ENCODE measurements at places on chromosomes 2 and 18.

DNA sequence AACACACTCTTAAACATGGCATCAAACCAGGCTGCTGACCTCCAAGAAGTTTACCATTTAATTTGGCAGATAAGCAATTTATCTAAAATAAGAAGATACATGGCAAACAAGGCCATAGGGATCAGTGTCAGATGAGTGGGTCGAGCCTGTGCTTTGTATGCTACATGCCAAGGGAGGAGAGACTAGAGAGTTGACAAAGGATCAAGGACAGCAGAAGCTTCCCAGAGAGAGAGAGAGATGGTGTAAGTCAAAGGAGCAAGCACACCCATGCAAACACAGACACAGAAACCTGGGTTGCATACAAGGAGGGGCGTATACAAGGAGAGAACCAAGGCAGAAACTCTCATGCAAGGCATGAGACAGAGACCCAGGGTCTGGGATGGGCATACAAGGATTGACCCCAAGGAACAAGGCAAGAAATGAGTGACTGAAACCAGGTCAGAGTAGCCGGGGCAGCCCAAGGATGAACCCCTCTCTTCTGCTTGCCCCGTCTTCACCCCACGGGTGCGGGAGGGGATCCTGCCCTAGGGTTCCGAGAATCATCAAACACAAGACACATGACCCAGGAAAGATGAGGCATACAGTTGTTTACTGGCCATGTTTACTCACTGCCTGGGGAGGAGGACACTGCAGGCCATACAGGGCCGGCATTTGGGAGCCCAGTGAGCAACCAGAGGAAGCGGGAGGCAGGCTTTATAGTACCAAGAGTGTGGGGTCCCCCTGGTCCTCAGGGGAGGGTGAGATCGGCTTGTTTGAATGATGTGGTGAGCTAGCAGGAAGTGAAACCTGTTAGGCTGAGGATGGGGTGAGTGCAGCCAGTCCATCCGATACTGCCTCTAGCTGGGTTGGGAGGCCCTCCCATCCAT lies 529.2 kb upstream of the ID2 start:
- H3K36me3 ChIP-seq = no peaks in the 10 kb centered on the region
- H3K27ac ChIP-seq = no peak overlapping the region
- H3K27me3 ChIP-seq = no peaks in the 10 kb centered on the region
- H3K4me1 ChIP-seq = no peaks in the 10 kb centered on the region
- H3K4me3 ChIP-seq = no peak overlapping the region
- no peak for DNase-seq

GRCh38 chr2:229795058-229795457 lies 80.7 kb upstream of the DNER start:
- DNase-seq = no peak
- H3K27me3 ChIP-seq = no peaks in the 10 kb centered on the region
- H3K27ac ChIP-seq = no peak overlapping the region
- H3K4me1 ChIP-seq = no peaks in the 10 kb centered on the region
- no peak overlapping the region for H3K4me3 ChIP-seq

- DNase-seq = no peak
- no peak overlapping the region for H3K4me3 ChIP-seq
- no peaks in the 10 kb centered on the region for H3K27me3 ChIP-seq
- no peak overlapping the region for H3K27ac ChIP-seq
- no peaks in the 10 kb centered on the region for H3K36me3 ChIP-seq
Measured at GRCh38 chr2:96090196-96090926, 26.0 kb downstream of the ADRA2B start.

DNA sequence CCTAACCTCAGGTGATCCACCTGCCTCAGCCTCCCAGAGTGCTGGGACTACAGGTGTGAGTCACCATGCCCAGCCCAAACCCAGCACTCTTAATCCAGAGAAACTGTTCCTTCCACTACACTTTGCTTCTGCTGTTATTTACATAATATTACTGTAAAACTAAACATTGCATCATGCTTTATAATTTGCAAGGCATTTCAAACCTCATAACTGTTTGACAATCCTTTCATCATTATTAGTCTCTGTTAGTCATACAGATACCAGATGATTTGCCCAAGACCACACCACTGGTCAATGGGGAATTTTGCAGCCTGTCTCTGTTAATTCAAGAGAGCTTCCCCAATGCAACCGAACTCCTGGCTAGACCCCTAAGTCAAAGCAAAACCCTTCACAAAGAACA lies 338.3 kb downstream of the ALK start:
- DNase-seq = no peak
- no peak overlapping the region for H3K27ac ChIP-seq
- no peaks in the 10 kb centered on the region for H3K4me1 ChIP-seq
- no peaks in the 10 kb centered on the region for H3K27me3 ChIP-seq
- no peaks in the 10 kb centered on the region for H3K36me3 ChIP-seq
- H3K4me3 ChIP-seq = no peak overlapping the region

DNA sequence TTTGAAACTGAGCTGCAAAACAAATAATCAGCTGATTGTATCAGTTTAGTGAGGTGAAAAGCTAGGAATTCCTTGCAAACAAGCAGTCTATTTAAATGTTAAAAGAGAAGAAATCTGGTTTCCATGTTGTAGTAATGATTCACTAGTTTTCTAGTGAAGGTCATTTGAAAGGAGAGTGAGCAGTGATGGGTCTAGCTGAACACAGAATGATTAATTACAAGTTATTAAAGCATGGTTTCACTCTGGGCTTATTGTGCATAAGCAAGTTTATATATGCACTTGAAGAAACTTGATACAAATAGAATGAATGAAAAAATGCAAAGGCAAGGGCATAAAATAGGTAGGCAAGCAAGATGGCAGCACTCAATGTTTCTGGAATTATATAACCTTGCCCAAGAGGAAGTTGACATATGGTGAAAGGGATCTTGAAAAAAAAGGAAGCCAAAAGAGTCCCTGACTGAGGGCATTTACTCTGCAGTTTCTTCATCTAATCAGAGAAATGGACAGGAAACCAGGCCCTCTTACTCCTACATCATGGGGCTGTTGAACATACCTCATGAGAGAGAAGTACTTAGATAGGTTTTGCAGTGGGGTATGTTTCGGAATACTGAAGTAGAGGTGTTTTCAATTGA lies 53.2 kb downstream of the PLCL1 start:
- H3K4me3 ChIP-seq = no peak overlapping the region
- no peak overlapping the region for H3K27ac ChIP-seq
- no peak for DNase-seq
- H3K4me1 ChIP-seq = no peaks in the 10 kb centered on the region

DNA sequence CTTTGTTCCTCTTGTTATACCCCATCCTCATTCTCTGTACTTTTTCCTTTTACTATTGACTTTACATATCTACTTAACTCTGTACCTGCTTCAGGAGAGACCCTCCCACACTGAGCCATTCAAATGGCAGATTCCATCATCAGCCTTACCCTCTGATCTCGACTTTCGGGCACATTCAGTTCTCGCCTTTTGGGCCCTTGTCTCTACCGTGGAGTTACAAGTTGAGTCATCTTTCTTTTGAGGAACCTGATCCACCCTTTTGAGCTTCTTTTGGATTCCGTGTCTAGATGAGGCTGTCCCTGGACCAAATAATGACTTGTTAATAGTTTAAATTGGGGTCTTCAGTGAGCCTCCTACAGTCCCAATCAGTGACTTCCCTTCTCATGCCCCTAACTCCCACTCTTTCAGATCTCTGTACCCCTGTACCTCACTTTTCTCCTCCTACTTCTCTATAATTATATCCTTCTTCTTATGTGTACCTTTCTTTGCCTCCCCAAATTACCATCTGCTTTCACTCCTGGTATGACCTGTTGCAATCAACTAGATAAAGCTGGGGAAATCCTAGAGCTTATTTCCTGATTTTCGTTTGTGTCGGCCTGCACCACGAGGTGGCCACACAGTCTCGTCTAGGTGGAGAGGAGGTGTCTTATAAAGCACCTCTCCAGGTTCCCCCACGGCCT lies 17.2 kb downstream of the SP110 start:
- DNase-seq = peak; percentile 76
- H3K27ac ChIP-seq = peak overlapping the region; percentile 67
- peaks cover 17% of the 10 kb centered on the region for H3K4me1 ChIP-seq
- no peaks in the 10 kb centered on the region for H3K27me3 ChIP-seq
- H3K4me3 ChIP-seq = peak overlapping the region; percentile 54
- H3K36me3 ChIP-seq = no peaks in the 10 kb centered on the region

DNA sequence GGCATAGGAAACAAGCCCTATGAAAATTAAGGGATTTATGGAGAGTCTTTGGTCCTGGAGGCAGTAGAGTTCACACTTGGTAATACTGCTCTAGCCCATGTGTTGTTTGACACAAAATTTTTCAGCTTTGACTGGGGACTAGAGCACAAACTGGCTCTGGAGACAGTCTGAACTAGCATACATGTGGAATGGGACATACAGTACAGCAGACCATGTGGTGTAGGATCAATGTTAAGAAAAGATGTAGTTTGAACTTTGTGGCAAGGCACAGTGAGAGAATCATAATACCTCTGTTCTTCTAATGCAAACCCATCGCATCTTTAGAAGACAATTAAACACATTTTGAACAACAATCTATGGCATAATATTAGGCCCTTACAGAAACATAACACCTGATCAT lies 521.5 kb upstream of the DDX18 start:
- no peak overlapping the region for H3K4me3 ChIP-seq
- no peak for DNase-seq
- H3K27ac ChIP-seq = no peak overlapping the region

DNA sequence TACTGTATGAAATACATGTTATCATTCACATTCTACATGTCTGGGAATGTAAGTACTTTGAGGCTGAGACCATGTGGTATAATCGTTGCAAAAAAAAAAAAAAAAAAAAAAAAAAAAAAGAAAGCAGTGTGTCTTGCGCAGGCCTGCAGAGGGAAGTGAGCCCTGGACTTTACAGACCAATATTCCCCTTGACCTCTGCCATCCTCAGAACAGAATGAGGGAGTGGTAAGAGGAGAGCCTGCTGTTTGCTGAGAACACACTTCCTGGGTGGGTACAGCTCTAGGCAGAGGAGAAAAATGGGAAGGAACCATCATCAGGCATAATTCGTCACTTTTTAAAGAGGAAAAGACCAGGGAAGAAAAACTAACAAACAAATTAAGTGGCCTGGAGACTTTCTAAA lies 28.8 kb upstream of the TBC1D8 start:
- H3K4me1 ChIP-seq = no peaks in the 10 kb centered on the region
- H3K27me3 ChIP-seq = no peaks in the 10 kb centered on the region
- H3K27ac ChIP-seq = no peak overlapping the region
- no peak for DNase-seq
- no peak overlapping the region for H3K4me3 ChIP-seq
- H3K36me3 ChIP-seq = no peaks in the 10 kb centered on the region

- DNase-seq = no peak
- H3K4me1 ChIP-seq = peaks cover 32% of the 10 kb centered on the region
- no peaks in the 10 kb centered on the region for H3K27me3 ChIP-seq
- H3K4me3 ChIP-seq = no peak overlapping the region
- no peaks in the 10 kb centered on the region for H3K36me3 ChIP-seq
Measured at GRCh38 chr2:134217924-134218323, 35.9 kb upstream of the MGAT5 start.

- no peaks in the 10 kb centered on the region for H3K27me3 ChIP-seq
- no peak overlapping the region for H3K27ac ChIP-seq
- no peak overlapping the region for H3K4me3 ChIP-seq
- peak; percentile 67 for DNase-seq
- no peaks in the 10 kb centered on the region for H3K4me1 ChIP-seq
Measured at GRCh38 chr2:74267068-74267467, 68.7 kb downstream of the MTHFD2 start.

- no peak for DNase-seq
- no peaks in the 10 kb centered on the region for H3K4me1 ChIP-seq
- no peaks in the 10 kb centered on the region for H3K36me3 ChIP-seq
- H3K27ac ChIP-seq = no peak overlapping the region
Measured at GRCh38 chr2:10283106-10284062, 19.3 kb upstream of the HPCAL1 start.

- no peaks in the 10 kb centered on the region for H3K27me3 ChIP-seq
- H3K4me3 ChIP-seq = no peak overlapping the region
- no peaks in the 10 kb centered on the region for H3K36me3 ChIP-seq
- H3K4me1 ChIP-seq = no peaks in the 10 kb centered on the region
Measured at GRCh38 chr2:55152475-55153412, 79.3 kb downstream of the CLHC1 start.

DNA sequence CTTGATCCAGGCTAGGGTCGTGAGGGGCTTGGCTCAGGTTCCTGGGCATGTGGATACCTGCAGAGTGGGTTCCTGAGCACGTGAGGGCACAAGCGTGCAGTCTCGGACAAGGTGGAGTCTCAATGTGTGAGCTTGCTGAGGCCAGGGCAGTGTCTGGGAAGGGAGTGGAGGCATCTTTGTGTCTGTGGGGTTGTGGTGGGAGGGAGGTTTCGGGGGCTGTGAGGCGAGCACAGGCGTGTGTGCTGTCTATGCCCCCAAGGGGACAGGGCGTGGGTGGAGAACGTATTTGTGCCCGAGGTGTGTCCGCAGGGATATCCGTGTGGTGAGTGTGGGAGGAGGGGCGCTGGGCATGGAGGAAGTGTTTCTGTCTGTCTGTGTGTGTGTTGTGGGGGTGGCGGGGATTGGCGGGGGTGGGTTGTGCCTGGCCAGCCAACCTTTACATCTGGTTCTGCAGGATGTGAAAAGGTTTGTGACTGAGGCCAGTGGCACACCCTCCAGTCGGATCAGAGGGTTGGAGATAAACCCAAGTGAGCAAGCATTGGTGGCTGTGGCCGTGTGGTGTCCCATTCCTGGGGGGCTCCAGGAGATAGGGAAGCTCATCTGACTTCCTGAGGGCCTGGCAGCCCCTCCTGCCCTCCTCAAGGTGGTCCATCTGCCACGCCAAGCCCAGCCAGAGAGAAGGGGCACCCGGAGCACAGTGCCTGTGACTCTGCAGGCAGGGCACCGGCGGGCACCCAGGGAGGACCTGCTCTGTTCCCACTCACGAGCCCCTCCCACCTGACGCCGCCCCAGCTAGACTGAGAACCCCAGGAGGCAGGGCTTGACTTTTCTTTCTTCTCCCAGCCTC lies 57.1 kb downstream of the ZFP36L2 start:
- no peak for DNase-seq
- no peak overlapping the region for H3K27ac ChIP-seq
- H3K4me3 ChIP-seq = no peak overlapping the region
- peaks cover 30% of the 10 kb centered on the region for H3K4me1 ChIP-seq

DNA sequence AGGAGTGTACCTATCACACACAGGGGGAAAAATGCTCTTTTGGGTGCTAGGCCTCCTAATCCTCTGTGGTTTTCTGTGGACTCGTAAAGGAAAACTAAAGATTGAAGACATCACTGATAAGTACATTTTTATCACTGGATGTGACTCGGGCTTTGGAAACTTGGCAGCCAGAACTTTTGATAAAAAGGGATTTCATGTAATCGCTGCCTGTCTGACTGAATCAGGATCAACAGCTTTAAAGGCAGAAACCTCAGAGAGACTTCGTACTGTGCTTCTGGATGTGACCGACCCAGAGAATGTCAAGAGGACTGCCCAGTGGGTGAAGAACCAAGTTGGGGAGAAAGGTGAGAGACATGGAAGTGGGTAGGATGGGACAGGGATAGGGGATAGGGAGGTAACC lies 12.2 kb downstream of the DHRS9 start:
- no peak overlapping the region for H3K4me3 ChIP-seq
- H3K27ac ChIP-seq = no peak overlapping the region
- peaks cover 4% of the 10 kb centered on the region for H3K4me1 ChIP-seq
- H3K27me3 ChIP-seq = no peaks in the 10 kb centered on the region

GRCh38 chr2:14773696-14774095 lies 141.2 kb downstream of the LRATD1 start:
- no peaks in the 10 kb centered on the region for H3K27me3 ChIP-seq
- H3K36me3 ChIP-seq = no peaks in the 10 kb centered on the region
- H3K4me1 ChIP-seq = no peaks in the 10 kb centered on the region
- H3K4me3 ChIP-seq = no peak overlapping the region
- H3K27ac ChIP-seq = no peak overlapping the region
- DNase-seq = no peak

All from MM.1S (cell line).